NCI-H345 (cell line): ENCODE measurements at places on chromosomes 1 and 21.

GRCh38 chr1:20974069-20974468, 187.0 kb upstream of the HP1BP3 start:
- DNase-seq: no peak

GRCh38 chr1:161047436-161048420, 2.0 kb upstream of the USF1 start:
- no peak for DNase-seq

DNA sequence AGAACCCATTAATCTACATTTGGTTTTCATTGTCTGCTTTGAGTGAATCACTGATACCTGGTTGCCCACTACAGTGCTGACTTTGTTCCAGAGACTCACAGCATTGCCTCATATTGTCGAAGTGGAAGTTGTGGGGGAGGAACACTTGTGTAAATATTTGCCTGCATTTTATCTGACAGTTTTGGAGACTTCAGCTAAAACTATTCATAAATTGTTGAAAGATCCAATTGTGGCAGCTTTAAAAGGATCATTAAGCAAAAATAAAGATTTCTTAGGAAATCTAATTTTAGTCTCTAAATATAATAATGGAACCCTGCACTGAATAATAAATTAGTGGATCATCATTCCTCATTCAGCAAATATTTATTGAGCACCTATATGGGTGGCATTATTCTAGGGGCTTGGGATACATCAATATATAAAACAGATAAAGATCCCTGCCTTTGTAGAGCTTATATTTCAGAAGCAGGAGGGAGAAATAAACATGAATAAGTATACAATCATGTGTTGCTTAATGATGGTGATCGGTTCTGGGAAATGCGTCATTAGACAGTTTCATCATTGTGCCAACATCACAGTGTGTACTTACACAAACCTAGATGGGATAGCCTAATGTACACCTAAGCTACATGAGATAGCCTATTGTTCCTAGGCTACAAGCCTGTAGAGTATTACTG, 73.5 kb downstream of the OSBPL9 start:
- no peak for DNase-seq

- no peak for DNase-seq
These were observed 14.6 kb downstream of the COL9A2 start for GRCh38 chr1:40302475-40302874.
